ENCODE measurements at places on chromosomes 6 and 20.

DNA sequence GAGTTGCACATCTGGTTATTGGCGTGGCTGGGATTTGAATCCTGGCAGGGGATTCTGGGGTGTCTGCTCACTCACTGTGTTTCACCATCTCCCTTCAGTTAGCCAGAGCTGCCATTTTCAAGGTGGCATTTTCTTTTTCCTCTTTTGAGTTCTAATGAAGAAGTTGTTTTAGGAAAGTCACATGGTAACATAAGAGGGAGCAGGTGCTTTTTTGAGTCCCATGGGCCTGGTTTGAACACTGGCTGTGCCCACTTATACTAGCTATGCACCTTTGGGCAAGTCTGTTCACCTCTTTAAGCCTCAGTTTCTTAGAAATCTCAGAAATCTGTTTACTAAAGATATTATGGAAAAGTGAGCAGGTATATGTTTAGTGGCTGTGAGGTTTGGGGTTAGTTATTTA, 39.6 kb downstream of the ANKS1A start:
- DNase-seq: no peak

DNA sequence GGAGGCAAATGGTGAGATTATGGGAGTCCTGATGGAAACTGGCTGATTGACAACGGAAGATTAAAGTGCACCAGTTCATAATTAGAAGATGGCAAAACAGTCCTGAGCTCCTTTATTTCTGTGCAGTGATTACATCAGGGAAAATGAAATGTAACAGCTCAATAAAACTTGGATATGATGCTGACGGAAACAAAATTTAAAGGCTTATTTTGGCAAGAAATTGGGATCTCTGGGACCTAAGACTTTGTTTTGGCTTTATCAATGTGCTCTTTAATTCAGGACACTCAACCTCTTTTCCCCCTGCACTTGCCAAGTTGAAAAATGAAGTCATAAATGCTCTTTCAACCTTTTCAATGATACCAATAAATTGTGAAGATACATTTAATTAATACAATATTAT, 226.8 kb downstream of the C6orf118 start:
- no peak for DNase-seq

DNA sequence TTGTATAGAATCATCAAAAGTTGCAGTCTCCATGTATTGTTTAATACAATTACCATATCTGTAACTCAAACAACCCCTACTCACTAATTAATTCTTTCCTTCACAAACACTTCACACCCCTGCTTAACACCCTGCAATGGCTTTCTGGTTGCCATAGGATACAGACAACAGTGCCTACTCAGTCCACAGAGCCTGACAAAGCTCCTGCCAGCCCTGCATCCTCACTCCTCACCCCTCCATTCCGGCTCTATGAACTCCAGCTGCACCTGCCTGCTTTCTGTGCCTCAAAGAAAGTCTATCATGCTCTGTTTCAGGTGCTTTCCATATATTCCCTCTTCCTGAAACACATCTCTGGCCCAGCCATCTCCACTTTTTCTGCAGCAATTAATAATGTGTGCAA, 253.4 kb downstream of the HACE1 start:
- no peak for DNase-seq

DNA sequence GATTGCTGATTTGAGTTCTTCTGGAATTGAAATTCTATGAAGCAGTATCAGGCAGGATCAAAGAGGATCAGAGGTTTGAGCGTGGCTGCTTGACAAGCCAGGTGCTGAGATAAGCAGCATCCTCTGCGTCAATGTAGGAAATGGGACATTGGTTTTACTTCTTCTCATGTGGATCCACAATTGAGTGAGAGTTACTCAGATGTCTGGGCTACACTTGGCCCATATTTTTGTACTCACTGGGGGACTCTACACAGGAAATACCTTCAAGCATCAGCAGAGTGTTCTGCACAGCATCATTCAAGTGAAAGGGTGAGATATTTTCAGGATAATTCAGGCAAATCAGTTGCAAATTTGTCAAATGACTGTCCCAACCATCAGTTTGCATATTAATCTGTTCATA, 613.9 kb upstream of the ARID1B start:
- DNase-seq: no peak

GRCh38 chr6:131654326-131654725, 17.2 kb downstream of the ENPP3 start:
- DNase-seq: no peak

- DNase-seq: no peak
These were observed 346.4 kb downstream of the CDC5L start for GRCh38 chr6:44733868-44734267.

DNA sequence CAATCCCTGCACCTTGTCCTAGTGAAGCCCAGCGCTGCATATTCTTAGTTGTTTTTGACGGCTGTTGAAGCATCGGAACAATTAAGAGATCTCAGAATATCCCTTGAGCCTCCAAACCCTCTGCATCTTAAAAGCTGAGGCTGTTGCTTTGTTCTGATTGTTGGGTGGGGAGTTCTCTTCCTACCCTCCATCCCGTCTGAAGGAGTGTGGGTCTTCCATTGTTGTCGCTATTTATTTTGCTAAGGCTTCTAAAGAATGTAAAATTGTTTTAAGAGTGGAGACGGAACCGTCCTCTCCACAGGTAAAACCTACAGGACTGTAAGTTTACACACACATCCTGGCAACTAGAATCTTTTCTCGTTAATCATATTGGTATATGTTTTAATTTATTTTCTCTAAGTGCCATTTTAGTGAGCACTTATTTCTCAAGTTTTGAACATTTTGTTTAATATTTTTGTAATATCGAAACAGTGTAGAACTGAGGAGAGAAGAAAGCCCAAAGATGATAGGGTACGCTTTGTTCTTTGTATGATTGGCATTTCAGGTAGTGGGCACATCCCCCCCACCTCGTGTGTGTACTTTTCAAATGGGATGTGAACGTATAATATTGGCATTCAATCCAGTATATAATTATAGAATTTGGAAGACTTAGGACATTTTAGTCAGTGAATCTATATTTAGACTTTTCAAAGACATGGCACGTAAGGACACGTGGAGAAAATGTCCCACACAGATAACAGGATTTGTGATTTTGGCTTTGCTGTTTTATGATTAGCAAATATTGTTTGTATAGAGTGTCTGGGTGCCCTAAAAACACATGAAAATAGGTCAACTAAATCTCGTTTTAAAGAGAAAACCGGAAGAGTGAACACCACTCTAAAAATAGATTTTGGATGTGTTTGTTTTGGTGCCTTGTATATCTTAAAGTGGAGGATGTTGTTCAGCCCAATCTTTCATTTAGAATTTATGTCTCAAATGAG, 1.3 kb downstream of the RNF146 start:
- DNase-seq: no peak

DNA sequence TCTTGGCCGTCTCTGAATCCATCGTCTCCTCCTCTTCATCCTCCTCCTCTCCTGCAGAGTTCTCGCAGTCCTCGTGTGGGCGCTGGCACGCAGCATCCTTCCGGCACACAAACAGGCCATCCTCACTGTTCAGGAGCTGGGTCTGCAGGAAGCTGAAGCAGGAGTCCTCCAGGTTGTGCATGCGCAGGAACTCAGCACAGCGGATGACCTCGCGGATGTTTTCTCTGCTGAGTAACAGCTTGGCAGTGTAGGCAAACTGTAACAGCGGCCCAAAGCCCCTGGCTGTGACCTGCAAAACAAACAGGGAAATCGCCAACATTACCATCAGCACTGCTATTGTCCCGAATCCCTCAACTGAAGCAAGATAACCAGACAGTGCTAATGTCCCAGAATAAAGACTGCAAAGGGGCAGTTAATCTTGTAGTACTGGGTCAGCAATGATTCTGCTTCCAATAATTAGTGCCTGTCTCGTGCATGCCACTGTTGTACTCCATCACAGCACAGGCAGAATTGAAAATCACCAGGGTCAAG, 57.4 kb downstream of the GJA10 start:
- no peak for DNase-seq

DNA sequence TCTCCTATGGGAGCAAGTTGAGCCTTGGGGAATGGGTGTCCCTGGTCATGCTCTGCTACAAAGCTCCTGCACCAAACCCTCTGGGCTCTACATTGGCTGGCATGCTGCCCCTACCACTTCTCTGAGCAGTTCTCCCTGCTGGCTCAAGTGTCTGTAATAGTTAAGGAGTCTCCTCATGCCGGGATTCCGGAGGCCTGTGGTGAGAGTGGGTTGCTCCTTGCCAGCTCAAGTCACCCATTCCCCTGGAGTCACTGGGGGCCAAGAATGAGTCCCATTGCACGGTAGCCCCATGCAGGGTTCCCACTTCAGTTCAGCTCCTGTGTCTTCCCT, 173.9 kb downstream of the PRDM13 start:
- DNase-seq: no peak

DNA sequence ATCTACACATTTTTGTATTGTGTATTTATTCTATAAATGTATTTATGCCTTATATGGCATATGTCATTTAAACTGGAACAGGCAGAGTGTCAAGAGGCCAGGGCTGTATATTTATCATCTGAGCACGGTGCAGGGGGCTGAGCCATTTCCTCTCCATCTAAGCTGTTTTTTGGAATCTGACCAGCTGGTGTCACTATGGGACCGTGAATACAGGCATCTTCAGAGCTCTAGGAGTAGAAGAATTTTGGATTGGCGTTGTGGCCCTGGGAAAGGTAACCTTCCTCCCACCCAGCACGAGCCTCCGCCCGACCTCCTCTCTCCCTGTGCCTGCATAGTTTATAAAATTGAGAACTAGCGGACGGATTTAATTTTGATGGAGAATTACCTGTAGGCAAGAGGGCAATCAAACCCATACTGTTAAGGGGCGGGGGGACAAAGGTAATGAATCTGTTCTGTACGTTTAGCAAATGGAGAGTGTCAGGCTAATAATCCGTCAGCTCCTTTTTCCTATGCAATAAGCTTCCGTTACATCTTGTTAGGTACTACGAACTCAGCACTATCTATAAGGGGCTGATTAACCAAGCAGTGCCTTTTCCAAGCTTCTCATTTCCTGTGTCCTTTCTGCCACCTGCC, 29.0 kb upstream of the EEF1E1 start:
- DNase-seq: no peak

DNA sequence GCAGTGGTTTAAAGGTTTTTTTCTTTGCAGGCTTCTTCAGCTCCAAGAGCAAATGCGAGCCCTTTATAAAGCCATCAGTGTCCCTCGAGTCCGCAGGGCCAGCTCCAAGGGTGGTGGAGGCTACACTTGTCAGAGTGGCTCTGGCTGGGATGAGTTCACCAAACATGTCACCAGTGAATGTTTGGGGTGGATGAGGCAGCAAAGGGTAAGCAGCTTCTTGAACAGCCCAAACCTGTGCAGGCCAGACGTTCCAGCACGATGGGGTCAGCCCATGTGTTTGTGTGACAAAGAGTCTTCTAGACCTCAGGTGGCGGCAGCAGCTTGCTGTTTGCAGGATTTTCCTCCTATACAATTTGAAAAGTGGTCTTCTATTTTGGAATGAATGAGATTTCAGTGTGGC, 17.7 kb downstream of the DSP start:
- DNase-seq: no peak

- DNase-seq: no peak
These were observed 782.9 kb downstream of the PTPRT start for GRCh38 chr20:42406826-42407225.

GRCh38 chr6:136466777-136467176, 83.4 kb downstream of the MAP7 start:
- no peak for DNase-seq

GRCh38 chr6:137978252-137978896, 111.3 kb downstream of the TNFAIP3 start:
- DNase-seq: no peak

DNA sequence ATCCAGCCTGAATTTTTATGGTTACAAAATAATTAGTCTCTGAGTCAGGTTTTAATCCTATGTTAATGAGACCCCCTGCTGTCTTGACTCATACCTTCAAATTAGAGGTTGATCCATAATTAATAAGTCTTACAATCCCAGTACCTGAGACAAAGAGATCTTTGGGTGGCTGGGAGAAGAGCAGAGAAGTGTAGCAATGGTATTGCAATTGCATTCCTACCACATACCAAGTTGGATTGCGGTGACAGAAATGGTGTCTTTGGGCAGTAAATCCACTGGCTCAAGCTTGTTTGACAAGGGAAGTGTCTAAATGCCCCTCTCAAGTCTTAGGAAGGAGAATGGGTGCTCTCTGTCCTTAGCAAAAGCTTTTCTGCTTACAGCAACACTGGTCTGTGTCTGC, 150.4 kb downstream of the BTBD3 start:
- DNase-seq: no peak

DNA sequence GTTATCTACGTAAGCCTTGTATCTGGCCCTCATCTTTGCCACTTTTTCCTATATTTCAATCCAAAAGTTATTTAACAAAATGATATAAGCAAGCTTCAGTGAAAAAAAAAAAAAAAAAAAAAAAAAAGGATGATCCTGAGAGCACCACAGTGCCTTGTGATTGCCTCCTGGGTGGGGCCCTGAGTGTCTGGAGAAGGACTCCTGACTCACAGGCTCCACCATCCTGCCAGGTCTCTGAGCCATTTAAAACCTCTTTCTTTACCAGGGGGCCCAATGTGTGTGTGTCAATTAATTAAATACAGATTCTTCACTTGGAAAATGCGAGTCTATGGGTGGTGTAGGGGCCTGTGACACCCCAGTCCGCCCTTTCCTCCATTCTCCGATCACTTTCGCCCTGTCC, 105.2 kb downstream of the SMOC2 start:
- no peak for DNase-seq

DNA sequence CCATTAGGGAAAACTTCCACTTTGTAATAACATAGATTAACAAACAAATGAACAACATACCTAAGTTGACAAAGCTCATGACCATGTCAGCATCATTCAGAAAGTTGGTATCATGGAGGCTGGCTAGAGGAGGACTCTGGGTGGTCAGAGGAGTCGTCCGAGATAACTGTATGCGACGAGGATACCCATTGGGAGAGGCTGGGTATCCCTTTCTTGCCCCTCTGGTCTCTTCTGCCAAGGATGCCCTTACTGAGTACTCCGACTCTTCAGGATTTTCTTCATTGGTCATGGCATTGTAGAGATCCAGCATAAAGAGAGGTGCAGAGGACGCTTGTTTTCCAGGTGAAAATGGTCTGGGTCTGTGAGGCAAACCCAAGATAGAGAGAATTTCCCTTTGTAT, 1.1 kb downstream of the BMP5 start:
- no peak for DNase-seq

- DNase-seq: no peak
These were observed 28.5 kb downstream of the MYH7B start for GRCh38 chr20:34983995-34984735.

GRCh38 chr6:165891320-165891719, 228.3 kb upstream of the PDE10A start:
- no peak for DNase-seq

- DNase-seq: no peak
These were observed 202.3 kb downstream of the FOXC1 start for GRCh38 chr6:1812034-1812433.

- DNase-seq: no peak
These were observed 185.5 kb downstream of the MOXD1 start for GRCh38 chr6:132215805-132216204.

- no peak for DNase-seq
These were observed 179.7 kb downstream of the PHACTR1 start for GRCh38 chr6:12896208-12896733.

GRCh38 chr20:12598894-12599293, 409.9 kb upstream of the SPTLC3 start:
- no peak for DNase-seq

GRCh38 chr20:38350879-38351775, 4.8 kb downstream of the LBP start:
- DNase-seq: no peak
